ENCODE measurements at places on chromosomes 4 and X.

DNA sequence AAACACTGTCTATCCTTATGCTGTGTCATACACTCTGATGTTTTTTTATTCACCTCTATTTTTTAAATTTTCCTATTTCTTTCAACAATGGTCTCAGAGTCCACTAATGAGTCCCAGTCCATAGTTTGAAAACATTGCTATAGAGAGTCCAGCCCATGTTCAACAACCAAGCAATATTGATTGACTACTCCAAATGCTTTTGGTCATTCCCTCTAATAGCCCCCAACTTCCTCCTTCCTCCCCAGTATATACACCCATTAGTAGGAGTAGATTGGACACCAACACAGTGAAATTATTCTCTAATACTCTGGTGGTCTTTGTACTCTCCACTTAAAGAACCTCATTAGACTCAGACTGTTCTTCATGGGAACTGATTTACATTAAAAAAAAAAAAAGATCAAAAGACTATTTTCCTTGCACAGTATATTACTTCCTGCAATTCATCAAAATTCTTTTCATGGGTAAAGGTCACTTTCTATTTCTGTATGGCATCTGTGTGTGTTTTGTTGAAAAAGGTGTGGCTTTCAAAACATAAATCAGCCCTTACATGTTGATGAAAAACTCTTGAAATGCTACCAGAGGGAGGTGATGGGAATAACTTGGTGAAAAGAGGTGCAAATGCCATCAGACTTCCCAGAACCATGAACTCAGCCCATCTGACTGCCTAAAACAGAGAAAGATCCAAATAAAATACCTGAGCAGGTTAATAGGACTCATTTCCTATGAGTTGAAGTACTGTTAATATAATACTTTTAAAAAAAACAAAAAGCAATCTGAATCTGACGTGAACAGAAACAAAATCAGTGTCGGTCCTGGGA lies 250.3 kb upstream of the KLF3 start:
- DNase-seq = no peak

DNA sequence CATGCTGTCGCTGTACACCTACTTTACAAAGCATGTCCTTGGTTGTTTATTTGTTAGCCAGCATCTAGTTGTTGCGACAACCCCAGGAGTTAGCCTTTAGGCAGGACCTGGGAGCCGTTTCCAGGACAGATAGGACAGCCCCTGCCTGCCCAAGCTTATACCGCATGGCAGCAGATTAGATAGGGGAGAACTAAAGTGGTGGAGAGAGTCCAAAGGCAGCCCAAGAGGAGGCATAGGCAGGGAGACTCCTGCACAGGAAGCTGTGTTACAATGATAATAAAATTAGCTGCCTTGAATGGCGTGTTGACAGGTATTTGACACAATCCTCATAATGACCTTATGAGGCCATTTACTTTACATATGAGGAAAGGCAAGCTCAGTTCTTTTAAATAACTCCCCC lies 13.0 kb downstream of the NSDHL start:
- no peak for DNase-seq

DNA sequence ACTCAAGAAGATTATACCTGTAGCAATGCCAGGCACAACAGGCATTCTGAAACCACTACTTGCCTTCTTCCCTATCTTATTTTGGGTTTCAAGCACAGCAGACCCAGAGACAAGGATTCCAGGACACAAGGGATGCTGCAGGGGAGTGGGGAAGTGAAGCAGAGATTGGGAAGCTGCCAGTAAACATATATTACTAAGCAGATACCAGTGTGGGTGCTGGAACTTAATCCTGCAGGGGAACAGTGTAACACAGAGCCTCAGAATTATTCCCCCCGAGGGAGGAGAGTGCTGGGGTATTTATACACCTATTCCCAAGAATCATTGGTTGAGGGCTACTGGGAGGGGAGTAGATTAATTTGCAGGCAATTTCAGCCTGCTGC lies 33.3 kb upstream of the MAML3 start:
- no peak for DNase-seq

- DNase-seq = no peak
Observed at GRCh38 chrX:14865201-14865600, 7.7 kb downstream of the FANCB start.

GRCh38 chrX:28847423-28847822 lies 260.2 kb downstream of the IL1RAPL1 start:
- DNase-seq = no peak

DNA sequence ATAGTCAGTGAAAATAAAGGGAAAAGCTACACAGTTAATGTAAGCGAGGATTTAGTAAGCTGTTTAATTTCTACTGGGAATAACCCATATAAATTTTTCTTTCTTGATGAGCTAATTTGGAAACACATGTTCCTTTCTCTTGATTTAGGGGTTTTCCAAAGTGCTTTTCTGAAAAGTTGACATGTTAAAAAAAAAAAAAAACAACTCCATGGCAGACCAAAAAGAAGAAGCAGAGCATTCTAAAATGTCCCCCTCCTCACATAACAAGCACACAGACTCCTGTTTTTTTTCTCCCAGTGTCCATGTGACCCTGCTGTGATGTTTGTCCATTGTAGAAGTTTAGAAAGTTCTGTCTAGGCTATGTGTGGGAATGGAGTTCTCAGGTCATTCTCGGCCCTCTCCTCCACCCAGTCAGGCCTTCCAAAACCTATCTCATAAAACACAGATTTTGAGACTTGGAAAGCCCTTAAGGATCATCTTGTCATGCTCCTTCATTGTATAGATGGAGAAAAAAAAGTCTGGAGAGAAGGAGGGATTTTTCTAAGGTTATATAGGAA lies 792 bp downstream of the CLIC2 start:
- DNase-seq = no peak

DNA sequence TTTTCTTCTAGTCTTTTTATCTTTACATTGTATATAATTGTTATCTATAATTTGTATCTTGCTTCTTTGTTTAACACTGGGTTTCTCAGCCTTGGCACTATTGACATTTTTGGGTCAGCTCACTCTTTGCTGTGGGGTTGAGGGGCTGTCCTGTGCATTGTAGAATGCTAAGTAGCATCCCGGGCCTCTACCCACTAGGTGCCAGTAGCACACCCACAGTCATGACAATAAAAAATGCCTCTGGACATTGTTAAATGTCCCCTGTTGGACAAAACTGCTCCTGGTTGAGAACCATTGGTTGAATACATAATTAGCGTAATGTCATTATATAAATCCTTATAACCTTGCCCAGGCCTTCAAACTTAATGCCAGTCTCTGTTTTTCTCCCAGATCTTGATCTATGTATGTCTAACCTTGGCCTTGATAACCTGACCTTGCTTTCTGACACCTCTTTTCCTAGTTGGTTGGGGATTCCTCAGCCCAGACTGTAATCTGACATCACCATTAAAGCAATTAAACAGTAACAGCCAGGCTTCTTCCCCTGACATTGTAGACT lies 46.1 kb downstream of the DCX start:
- DNase-seq = no peak

GRCh38 chr4:104385713-104386112 lies 109.0 kb downstream of the CXXC4 start:
- no peak for DNase-seq

- no peak for DNase-seq
Observed at GRCh38 chrX:151538190-151539122, 25.0 kb upstream of the PASD1 start.

DNA sequence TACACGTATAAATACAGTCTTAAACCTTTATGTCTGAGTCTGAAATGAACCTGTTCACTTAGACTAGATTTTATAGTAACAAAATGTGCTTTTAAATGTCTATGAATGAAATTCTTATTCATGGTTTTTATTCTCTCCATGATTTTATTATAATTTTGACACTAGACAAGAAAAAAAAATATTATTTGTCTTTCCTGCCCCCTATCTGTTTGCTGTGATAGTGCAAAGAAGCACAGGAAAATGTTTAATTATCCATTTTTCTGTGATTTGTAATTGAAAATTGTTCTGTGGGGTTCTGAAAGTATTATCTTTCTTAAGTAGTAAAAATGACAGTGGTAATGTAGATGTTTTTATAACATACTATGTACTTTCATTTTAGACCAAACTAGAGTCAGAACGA lies 52.0 kb downstream of the INTS6L start:
- DNase-seq = no peak

DNA sequence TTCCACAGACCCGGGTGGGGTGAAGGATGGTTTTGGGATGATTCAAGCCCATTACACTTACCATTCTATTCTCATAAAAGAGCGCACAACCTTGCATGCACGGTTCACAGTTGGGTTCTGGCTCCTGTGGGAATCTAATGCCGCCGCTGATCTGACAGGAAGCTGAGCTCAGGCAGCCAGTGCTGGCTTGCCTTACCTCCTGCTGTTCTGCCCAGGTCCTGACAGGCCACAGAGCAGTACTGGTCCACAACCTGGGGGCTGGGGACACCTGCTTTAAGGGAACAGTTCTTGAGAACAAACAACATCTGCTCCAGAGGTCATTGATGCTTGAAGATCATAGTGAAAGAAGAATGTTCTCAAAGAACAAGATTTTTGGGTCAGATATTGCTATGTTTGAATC lies 8.0 kb upstream of the HS3ST1 start:
- DNase-seq = no peak

- DNase-seq = no peak
Observed at GRCh38 chrX:9171841-9172463, 138.0 kb upstream of the FAM9B start.

GRCh38 chr4:151485541-151486131 lies 76.7 kb downstream of the FHIP1A start:
- no peak for DNase-seq

DNA sequence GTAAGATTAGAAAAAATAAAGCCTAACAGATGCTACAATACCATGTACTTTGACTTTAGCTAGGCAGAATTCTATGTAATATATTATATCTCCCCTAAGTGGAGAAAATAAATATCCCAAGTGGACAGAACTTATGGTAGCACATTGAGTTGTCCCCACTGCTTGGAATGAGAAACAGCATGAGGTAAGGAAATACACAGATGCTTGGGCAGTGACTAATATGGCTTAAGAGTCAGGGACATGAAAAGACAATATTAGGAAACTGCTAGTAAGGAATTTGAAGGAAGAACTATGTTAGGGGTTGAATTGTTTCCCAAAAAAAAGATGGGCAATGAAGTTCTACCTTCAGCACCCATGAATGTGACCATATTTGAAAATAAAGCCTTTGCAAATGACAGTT lies 2265.1 kb downstream of the PCDH7 start:
- DNase-seq = no peak

DNA sequence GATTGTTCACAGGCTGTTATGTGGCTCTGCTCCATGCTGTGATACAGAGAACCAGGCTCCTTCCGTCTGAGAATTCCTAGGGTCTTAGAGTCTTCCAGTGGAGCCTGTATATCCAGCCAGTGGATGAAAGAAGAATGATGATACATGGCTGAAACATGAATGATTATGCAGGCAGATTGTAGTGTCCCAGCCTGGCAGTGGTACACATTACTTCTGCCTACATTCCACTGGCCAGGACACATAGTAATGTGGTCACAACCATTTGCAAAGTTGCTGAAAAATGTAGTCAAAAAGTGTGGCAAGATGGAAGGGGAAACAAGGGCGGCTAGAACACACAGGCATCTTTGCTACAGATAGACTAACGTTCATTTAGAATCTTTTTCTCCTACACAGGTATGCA lies 4.5 kb upstream of the GBA3 start:
- no peak for DNase-seq

- DNase-seq = no peak
Observed at GRCh38 chr4:78057600-78058550, 752 bp downstream of the FRAS1 start.

DNA sequence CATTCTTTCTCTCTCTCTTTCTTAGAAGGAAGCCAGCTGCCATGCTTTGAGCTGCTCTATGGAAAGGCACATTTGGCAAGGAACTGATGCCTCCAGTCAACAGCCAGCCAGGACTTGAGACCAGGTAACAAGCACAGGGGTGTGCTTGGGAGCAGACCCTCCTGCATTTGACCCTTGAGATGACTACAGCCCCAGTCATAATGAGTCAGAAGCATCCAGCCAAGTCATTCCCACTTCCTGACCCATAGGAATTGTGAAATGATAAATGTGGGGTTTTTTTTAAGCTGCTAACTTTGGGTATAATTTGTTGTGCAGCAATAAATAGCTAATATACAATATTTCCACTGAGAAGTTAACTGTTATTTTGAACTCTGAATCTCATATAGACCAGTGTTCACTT lies 446.9 kb downstream of the GRXCR1 start:
- DNase-seq = no peak

DNA sequence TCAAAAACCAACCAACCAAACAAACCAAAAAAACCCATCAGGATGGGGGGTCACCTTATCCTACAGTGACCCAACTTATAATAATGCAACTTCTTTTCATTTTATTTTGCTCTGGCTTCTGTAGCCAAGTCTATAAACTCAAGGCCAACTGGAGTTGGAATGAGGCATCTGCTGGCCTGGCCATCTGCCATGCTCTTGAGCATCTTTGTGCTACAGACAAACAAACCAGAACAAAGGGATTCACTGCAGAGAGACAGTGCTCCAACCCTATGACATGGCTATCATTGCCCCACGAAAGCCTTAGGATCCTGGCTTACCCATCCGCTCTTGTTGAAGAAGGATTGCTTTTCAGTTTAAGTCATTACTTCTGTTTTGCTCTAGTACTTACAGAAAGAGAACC lies 49.2 kb upstream of the SCRG1 start:
- no peak for DNase-seq

DNA sequence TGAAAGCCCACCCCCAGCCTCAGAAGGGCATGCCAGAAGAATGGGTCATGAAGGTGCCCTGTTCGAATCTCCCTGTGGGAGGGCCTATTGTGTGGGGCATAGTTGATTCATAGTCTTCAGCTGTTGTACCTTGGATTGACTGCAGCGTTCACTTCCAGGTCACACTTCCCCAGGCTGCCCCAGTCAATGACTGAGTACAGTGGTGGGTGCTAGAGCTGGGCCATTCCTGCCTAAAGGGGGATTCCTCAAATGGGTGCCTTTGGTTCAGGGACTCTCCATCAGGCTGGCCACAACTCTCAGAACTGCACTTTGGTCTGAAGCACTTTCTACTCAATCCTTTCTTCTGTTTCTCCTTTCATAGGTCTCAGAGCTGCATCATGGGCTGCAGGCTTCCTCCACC lies 35.0 kb upstream of the RASGEF1B start:
- DNase-seq = no peak

DNA sequence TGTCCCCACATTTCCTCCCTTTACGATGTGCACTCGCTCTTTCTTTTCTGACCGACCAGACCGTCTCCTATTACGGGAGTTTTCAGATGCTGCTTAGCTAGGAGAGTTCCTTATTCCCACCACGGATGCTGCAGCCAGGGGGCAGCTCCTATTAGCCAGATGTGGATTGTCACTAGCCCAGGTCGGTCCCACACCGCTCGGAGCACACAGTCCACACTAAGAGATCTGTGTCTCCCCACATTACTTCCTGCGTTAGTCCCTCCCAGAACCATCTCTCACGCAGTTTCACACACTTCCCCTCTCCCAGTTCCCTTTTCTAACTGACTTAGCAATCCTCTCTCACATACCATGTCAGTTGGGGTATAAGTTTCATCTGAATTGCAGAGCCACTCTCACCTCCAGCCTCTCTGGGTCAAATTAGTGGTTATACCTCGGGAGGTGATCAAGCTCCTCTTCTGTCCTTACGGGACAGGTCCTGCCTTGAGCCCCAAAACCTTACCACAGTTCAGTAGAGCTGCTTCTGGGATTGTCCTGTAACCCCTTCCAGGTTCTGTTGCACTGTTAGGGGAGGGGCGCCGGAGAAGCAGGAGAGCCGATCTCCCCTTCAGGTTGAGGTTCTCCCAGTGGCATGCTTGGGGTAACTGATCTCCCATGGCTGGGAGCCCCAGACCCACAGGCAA lies 28.2 kb downstream of the SULT1E1 start:
- DNase-seq = no peak

- DNase-seq = no peak
Observed at GRCh38 chrX:10166731-10167151, 10.0 kb downstream of the CLCN4 start.

Measured in activated CD4-positive, alpha-beta T cell treated with anti-CD3 and anti-CD28 coated beads for 1 hour (primary cell).